ENCODE measurements at places on chromosomes 11 and 22.

DNA sequence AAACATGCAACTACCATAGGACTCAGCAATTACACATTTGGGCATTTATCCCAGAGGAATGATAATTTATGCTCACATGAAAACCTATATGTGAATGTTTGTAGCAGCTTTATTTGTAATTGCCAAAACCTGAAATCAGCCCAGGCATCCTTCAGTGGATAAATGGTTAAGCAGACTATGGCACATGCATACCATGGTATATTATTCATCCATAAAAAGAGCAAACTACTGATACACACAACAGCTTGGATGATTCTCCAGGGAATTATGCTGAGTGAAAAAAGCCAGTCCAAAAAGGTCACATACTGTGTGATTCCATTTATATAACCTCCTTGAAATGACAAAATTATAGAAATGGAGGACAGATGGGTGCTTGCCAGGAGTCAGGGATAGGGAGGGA lies 86.7 kb downstream of the ALX4 start:
- DNase-seq = no peak

GRCh38 chr11:132685174-132685611 lies 847.1 kb downstream of the OPCML start:
- DNase-seq = peak; percentile 23

DNA sequence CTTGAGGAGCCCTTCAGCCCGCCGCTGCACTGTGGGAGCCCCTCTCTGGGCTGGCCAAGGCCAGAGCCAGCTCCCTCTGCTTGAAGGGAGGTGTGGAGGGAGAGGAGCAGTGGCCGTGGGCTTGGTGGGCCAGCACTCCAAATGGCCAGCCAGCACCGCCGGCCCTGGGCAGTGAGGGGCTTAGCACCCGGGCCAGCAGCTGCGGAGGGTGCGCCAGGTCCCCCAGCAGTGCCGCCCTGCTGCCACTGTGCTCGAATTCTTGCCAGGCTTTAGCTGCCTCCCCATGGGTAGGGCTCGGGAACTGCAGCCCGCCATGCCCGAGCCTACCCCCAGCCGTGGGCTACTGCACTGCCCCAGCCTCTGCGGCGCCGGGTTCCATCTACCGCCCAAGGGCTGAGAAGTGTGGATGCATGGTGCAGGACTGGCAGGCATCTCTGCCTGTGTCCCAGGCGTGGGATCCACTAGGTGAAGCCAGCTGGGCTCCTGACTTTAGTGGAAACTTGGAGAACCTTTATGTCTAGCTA lies 82.7 kb downstream of the KCNA4 start:
- no peak for DNase-seq

GRCh38 chr11:12602421-12602820 lies 71.8 kb upstream of the TEAD1 start:
- DNase-seq = no peak

- no peak for DNase-seq
These were observed 160.9 kb downstream of the TBC1D22A start for GRCh38 chr22:46923394-46923793.

DNA sequence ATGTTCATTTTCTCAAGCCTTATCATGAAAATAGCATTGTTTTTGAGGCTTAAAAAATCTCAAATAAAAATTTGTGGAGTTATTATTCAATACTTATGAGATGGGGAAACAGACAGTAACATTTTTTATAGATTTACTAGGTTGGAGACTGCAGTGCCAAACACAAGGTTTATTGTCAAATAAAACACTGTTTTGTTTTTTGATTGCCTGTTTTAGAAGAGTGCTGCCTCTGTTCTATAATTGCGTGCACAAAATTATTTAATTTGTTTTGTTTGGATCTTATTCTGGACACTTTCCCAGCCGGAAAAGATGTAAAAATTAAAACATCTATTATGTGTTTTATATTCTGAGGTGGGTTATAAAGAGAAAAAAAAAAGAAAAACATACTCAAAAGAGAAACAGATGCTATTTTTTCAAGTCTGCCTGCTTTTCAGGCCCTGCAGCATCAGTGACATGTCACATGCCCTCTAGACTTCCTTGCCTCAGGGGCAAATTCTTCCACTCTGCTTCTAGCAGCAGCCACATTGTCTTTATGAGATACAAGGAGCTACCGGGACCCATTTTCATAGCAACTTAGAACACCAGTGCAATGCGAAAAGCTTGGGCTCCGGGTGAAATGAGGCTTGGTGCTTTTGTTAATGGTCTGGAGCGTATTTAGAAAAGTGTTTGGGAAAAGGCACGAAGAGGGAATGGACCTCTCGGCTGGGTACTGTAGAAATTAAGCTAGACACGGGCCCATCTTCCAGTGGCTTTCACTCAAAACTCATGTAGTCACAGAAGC lies 77.5 kb downstream of the EFCAB6 start:
- no peak for DNase-seq

DNA sequence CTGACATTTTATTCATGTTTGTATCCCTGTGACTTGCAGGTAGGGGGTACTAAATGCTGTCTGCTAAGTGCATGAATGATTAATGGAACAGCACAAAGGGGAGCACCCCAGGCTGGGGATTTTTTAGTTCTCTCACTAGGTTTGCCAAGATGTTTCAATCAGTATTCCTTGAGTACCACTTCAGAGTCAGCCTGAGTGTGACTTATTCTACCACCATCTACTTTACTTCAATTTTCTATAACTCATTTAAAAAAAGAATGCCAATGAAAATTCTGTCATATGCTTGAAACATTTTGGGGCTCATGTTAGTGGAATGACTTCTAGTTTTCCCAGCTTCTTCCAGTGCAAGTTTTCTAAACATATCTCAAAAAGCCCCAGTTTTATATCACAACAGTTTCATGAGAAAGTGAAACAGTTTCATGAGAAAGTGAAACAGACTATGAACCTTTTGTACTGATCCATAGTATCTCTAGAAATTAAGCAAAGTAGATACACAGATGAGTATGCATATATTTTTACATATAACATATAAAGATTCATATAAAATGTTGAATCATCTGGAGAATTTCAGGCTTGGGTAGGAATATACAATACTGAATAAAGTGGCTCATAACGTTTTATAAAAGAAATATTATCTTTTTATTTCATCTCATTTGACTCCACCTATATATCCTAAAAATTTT lies 252.4 kb downstream of the GRM5 start:
- DNase-seq = no peak

DNA sequence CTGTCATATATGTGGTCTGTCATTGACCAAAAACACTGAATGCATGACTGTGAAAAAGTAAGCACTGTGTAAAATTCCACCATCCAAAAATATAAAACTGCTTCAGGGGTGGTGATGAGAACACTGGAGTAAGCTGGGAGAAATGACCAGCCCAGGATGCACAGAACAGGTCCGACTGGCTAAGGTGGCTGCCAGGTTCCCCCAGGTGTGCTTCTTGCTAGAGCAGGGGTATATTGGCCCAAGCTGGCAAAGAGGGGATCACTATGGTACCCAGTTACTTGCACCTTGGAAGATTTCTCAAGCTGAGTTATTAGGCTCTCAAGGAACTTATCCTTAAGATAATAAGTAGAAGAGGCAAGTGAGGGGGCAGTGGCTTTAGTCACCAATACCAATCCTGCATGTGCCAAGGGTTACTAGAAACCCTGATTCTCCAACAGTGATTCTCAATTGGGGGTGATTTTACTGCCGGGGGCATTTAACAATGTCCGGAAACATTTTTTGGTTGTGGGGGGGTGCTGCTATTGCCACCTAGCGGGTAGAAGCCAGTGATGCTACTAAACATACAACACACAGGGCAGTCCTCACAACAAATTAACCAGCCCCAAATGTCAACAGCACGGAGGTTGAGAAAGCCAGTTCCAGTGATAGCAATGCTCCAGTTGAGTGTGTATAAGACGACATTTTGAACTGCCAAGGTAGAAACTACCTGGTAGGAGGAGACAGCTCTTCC lies 15.7 kb downstream of the SNU13 start:
- no peak for DNase-seq

DNA sequence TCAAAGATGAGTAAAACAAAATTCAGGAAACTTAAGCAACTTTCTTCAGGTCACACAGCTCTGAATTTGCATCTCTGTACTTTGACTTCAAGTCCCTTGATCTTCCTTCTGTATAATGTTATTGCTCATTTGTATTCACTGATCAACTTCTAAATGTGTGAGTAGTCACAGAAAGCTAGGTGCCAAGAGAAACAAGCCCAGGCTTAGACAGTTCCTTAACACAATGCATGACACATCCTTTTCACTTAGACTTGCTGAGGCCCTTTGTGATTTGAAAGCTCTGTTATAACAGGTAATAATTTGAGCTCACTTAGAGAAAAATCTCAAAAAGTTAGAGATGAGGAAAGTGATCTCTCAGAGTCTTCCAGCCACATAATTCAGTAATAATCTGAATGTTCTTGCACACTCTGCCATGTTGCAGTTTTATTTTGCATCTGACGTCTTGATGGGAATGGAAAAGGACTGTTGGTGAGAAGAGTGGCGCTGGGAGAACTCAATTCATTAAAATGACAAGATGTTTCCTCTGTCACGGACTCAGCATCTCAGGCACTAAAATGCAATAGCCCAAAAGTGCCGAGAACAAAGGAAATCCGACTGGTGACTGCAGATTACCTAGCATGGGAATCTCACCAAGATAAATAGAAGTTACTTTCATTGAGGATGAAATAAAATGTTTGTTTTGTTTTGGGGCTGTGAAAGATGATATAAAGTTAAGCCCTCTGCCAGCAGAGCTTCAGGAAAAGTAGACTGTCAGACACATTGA lies 665.3 kb downstream of the OPCML start:
- DNase-seq = no peak

- DNase-seq = no peak
These were observed 52.0 kb upstream of the SHISAL1 start for GRCh38 chr22:44364751-44365130.

- no peak for DNase-seq
These were observed 28.1 kb upstream of the OLFML1 start for GRCh38 chr11:7457211-7457610.

DNA sequence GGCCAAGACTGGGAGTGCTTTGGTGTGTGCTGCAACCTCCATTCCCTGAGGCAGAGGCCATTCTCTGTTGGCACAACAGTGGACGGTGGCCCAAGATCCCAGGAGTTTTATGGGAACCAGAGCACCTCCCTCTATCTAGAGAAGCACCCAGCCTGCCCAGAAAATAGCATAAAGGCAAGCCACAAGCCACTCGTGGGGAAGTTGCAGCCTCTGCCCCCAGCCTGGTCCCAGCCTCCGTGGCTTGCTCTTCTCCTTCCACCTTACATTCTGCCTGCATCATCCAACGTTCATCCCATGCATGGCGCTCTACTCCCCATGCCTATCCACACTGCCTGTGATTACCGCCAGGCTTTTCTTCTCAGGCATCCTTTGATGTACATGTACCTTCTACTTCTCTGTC lies 15.8 kb downstream of the IL17RA start:
- no peak for DNase-seq

DNA sequence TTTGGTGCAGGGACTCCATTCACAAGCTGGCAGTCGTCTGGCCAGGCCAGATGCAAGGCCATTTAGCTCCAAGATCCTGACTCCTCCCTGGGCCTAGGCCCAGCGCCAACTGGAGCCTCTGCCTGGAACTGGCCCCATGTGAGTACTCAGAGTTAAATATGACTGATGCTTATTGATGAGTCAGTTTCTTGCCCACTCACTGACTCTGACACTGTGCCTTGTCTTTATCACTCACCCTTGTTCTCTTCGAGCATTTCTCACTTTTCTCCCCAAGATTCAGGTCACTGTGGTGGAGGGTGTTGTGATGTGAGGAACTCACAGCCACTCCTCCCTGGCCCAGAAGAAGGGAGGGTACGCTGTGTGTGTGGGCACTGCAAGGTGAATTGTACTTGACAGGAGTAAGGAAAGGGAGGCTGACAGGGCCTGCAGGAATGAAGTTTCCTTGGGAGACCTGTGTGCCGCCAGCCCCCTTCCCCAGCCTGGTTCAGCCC lies 23.2 kb upstream of the ST3GAL4 start:
- DNase-seq = no peak

GRCh38 chr11:65132988-65133700 lies 1.2 kb downstream of the SYVN1 start:
- DNase-seq = no peak

DNA sequence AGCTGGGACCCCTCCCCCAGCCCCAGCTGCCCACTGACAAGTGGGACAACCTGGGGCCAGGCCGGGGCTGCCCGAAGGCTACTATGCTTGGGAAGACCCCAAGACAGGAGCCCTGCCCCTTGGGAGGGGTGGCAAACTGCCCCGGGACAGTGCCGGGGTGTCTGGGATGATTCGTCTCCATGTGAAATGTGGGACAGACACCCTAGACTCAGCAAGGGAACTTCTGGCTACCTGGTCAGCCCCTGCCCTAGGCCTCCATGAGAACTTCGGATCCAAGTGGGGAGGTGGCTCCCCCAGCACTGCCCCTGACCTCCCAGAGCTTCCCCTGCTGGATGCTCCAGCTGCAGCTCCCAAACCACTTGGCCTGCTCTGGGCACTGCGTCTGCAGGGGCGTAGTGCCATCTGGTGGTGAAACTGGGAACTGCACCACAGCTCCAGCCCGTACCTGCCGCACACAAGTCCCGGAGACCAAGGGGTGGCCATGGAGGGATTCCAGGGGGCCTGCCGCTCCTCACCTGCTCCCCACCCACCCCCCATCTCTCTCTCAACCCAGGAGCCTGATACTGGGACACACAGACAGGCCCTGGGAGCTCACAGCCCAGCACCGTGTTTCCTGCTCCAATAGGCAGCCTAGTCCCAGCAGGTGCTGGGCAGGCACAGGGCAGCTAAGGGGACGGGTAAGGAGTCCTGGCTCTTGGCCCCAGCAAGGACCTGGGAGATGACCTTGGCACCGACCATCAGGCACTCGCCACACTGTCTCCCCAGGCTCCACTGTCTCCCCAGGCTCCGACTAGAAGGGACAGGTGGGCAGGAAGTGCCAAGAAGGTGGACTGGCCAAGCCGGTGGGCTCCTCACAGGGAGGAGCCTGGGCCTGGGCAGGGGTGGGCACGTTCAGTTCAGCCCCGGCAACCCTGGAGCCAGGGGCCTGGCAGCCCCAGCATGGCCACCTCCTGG lies 194.1 kb downstream of the IGLL1 start:
- no peak for DNase-seq

- DNase-seq = no peak
These were observed 9.0 kb downstream of the TUBA8 start for GRCh38 chr22:18119409-18120110.

DNA sequence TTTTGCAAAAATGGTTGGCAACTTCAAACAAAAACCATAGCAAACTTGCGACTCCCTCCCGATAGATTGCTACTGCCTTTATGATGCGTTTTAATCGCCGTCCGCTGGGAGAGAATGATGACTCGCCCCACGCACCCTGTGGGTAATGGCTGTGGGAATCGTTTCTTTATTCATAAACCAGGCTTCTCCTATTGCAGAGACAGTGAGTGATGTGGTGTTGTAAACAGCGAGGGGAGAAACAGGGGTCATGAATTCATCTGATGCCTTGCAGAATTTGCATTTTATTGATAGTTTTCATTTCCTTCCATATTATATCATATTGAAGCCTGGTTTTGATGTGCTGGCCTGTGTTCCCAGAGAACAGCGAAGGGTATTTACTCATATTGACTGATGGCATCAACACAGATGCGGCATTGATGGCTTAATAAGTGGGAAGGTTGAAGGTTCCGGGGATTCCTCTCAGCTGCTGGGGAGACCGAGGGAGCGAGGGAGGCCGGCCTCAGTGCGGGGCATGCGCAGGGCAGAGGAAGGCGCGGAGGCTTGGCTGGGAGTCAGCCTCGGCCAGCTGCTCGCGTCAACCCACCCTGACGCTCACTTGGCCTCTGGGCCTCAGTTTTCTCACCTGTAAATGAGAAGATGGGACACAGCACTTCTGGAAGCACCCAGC lies 41.3 kb downstream of the ARHGAP8 start:
- DNase-seq = no peak
